ENCODE measurements at places on chromosomes 1 and 21.

DNA sequence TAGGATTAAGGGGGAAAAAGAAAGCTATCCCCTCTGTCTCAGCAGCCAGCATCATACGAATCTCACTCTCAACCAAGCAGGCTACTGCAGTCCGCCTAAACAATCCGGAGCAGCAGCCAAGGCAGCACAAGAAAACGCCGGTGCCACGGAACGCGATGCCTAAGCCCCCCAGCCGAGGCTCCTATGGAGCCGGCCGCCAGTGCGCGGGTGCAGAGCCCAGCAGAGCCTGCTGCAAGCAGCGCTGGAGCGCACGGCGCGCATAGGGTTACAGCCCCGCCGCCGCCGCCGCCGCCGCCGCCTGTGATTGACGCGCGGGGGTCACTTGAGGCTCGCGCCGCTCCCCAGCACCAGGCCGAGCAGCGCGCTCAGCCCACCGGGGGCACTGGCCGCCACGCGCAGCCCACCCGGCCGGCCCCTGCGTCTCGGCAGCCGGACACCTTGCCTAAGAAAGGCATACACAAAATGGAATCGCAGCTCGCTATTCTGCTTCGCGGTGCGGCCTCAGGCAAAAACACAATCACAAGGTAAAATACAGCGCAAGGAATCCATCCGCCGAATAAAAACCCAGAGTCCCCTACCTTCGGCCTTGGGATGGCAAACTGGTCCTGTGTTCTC, 780 bp downstream of the HIVEP3 start:
- DNase-seq, result no peak

- DNase-seq, result no peak
These were observed 48.2 kb downstream of the ARHGEF10L start for GRCh38 chr1:17587693-17588047.

DNA sequence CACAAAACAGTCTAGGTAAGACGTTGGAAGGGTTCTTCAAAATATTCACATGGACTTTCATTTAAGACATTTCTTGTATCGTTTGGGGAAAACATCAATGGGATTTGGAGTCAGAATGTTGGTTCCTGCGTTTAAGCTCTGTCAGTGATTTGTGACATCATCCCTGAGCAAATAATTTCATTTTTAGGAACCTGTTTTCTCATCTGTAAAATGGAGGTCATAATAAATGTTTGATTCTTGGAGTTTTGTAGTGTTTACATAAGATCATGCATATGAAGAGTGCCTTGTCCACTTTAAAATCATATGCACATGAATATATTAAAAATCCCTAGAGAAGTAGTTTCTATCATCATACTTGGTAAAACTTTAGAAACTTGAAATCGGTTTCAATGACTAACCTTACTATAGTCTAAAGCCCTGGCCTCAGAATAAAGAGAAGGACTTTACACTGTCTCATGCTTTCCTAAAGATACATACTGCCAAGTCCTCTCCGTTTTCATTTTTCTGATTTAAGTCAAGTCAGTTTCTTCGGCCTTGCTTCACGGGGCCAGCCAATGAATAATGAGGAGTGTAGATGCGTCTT, 178.4 kb downstream of the ADSS2 start:
- DNase-seq, result no peak

DNA sequence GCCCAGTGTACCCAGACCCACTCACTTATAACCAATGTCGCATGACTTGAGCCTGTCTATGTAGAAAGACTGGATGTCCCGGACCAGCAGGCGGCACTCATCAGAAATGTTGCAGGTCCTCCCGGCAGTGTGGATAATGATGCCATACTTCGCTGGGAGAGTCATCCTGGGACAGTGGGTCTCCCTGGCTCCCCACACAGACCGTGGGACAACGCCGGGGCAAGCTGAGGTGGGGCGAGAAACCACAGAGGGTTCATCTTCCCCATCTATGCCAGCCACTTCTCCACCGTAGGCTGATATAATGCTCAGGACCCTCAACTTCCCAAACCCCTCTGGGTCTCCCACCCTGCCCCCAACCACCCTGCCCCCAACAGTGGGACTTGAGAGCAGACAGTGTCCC, 8.3 kb downstream of the PGLYRP4 start:
- DNase-seq, result no peak

- no peak for DNase-seq
These were observed 423.5 kb upstream of the PROX1 start for GRCh38 chr1:213564215-213564659.

GRCh38 chr21:45892916-45893739, 88.4 kb upstream of the COL6A1 start:
- no peak for DNase-seq

- no peak for DNase-seq
These were observed 87.5 kb upstream of the PLPPR4 start for GRCh38 chr1:99176753-99177152.

GRCh38 chr1:44500181-44501046, 95.4 kb downstream of the RNF220 start:
- DNase-seq, result no peak

DNA sequence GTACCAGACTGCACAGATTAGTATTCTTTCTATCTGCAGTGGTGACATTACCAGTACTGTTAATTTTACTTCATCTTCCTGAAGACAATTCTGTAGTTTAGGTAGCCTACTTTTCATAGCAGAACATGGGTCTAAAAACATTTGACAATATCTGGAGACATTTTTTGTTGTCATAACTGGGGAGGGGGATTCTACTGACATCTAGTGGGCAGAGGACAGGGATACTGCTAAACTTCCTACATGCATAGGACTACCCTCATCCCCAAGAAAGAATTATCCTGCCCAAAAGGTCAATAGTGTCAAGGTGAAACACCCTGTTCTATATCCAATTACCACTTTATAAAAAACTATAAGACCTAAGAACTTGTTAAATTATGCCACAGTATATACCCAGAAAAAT, 3.4 kb upstream of the ARHGAP29 start:
- DNase-seq, result no peak

DNA sequence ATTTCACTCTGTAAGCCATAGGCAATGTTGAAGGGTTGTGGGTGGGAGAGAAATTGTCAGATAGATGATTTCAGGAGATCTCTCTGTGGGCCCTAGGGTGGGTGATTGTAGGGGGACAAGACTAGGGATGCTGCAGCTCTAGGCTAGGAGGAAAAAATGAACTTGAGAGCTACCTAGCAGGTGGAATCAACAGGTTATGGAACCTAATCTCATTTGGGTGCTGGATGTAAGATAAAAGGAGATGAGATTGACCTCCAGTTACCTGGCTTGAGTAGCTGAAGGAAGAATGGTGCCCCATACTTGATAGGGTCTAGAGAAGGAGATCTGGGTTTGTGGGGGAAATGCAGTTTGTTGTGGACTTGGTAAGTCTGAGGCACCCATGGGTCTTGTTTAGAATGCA, 396.5 kb downstream of the RRAGC start:
- no peak for DNase-seq

DNA sequence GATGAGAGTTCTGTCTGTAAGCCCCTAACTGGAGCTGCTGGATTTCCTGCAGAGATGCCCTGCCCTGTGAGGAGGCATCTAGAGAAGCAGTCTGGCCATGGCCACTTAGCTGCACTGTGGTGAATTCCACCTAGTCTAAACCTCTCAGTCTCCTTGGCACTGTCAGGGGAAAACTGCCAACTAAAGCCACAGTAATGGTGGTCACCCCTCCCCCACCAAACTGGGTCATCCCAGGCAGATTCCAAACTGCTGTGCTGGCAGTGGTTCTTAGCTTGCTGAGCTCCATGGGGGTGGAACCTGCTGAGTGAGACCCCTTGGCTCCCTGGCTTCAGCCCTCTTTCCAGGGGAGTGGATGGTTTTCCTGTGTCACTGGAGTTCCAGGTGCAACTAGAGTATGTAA, 740.6 kb downstream of the RWDD3 start:
- no peak for DNase-seq

DNA sequence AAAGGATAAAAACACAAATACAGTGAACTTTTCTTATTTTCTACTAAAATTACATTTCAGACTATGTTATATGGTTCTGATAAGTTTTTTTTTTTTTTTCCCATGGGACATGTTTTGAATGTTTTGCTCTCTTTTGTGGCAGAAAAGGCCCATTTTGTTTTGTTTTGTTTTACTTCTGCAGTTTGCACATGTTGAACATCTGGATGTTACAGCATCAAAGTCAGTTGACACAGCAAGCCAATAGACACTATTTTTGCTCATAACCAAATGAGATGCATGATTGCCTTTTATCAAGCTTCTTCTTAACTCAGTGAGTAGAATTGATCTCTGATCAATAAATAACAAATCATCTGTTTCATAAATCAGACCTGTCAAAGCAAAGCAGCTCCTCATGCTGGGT, 904.2 kb downstream of the ADGRL2 start:
- no peak for DNase-seq

DNA sequence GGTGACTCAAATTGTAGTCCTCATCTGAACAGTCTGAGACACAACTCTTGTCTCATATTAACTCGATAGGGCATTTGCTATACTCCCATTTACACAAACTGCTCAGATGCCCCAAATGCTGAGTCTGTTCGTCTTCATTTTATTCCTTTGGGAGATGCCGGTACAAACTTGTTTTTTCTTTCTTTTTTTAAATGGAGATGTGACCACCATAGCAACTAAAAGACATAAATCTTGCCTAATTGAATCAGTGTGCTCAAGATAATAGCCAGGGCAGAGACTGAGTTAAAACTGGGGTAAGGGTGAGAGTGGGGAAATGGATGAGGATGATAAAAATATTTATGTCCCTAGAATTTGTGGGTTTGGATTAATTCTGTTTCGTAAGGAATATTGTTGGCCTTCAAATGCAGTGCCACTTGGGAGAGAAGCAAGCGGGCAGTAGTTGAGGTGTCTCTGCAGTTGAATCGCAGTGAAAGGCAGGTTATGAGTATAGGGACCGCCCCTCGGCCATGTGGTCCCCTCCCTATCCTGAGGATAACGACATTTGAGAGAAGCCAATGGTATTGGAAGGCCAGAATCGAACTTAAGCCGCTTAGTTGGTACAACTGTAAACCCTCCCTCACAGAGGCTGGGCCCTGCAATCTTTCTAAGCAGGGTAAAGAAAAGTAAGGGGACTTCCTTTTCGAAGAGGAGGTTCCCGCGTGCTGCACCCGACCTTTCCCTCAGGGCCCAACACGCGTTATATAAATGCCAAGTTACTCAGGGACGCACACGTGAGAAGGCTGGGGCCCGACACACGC, 859 bp upstream of the LRRC8B start:
- DNase-seq, result no peak

- DNase-seq, result no peak
These were observed 4.5 kb downstream of the AIM2 start for GRCh38 chr1:159071970-159072582.

GRCh38 chr1:151519667-151520066, 8.5 kb downstream of the CGN start:
- no peak for DNase-seq

DNA sequence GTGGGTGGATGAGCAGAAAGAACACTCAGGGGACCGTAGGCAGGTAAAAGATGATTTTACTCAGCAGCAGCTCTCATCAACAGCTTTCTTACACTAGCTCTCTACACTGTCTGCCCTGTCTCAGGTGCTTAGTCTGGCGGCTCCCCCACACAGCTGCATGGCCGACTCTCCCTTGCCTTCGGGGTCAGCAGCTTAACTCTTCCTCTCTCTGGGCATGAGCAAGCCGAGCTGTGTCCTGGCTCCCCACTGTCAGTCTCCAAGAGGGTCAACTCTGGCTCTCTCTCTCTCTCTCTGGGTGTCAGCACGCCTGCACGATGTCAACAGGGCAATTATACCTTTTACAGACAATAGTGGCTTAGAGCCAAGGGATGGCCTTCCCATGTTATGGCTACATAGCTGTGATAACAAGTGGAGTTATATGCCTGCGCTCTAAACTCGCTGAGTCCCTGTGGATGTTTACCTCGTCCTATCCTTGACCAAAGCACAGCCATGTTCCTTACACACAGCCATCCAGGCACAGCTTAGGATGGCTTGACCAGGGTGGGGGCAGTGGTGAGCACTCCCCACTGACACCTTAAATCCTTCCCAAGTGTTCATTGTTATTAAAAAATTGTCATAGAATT, 3.1 kb upstream of the BCL10 start:
- no peak for DNase-seq

GRCh38 chr1:208098773-208099172, 145.4 kb downstream of the PLXNA2 start:
- no peak for DNase-seq

DNA sequence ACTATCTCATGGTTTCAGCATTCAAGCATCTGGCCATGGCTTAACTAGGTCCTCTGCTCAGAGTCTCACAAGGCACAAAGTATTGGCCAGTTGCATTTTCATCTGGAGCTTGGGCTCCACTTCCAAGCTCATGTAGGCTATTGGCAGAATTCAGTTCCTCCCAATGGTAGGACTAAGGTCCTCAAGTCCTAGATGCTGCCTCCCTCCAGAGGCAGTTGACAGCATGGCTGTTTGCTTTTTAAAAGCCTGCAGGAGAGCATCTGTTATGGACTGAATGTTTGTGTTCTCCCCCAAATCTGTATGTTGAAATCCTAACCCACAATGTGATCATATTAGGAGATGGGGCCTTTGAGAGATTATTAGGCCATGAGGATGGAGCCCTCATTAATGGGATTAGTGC, 38.0 kb upstream of the HLX start:
- DNase-seq, result no peak

DNA sequence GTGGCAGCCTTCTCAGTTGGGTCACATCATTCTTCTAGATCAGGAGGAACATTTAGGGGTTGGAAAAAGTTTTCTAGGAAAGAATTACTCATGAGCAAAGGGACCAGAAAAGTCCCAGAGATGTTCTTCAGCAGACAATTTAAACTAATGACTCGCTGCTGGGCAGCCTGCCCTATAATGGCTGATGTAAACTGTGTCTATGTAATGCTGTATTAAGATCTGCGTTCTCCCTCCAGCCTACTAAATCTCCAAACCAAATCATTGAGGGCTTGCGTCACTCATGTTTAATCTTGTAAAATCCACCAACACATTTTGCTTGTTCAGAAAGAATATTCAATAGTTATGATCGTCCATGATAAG, 92.1 kb downstream of the LRRC8C start:
- DNase-seq, result no peak

DNA sequence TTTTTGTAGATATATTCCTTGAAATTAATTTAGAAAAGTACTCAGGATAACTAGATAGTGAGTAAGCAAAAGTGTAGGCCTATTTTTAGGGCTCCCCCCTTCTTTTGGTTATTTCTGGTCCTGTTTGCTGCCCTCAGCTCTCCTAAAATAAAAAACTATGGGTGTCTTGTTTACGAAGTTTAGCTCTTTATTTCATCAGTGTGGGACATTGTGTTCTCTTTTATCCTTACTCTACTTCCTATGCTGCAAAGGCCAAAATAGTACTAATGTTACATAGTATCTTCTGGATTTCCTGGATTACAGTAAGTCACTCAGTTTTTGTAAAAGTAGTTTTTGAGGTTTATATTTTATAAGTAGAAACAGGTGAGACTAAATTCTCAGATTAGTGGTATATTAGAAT, 15.4 kb downstream of the CEP350 start:
- no peak for DNase-seq
